ENCODE measurements at places on chromosomes 12 and 14. TPM values are rescaled to one million over a fixed set of nuclear protein-coding genes. Genes with fewer than 3 reads are reported as not detected.

DNA sequence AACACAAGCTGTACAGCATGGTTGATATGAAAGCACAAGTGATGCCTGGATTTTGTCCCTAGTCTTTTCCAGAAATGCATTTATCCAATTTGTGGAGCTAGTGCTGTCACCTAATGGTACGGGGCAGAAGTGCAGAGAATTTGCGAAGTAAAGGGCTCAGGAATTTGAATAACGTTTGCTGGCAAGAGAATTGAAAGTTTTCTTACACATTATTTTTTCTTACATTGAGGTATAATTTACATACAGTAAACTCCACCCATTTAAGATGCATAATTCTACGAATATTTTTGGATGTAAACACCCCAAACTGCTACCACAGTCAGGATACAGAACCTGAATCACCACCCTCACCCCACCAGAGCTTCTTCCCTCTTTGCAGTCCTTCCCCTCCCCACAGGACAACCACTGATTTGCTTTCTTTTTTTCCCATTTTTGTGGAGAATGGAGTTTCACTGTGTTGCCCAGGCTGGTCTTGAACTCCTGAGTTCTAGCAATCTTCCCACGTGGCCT is 3.5 kb downstream of the AICDA start:
- peak; percentile 50 for DNase-seq

DNA sequence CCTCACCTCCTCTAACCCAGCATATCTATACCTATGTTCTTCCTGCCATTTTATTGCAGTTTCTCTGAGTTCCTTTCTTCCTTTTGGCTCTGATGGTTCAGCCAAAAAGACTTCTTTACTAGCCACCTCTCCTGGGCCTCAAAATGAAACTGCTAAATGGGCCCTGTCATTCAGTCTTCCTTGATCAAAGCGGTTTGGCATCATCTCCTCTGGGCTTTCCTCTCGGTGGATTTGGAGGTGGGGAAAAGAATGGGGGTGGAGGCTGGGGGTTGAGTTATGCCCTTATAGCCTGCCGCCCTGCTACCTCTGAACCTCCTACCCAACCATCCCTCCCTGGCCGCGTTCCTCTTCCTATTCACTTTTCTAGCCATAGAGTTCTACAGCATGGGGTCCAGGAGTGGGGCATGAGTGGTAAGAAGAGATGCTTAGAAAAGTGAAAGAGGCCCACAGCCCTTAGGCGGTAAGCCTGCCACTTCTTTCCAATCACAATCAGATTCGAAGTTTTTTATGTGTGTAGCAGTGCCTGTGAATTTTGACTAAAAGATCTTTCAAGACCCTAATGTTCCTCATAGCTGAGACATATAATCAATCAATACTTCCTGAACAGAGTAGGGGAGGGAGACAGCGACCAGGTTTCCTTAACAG is 2.5 kb downstream of the AJUBA start:
- no peak for DNase-seq

The PZP gene
- total RNA-seq: not detected

The GSKIP gene
- 28.6 TPM for total RNA-seq

The ARID4A gene
- total RNA-seq: 12.9 TPM
